H7 (cell line): ENCODE measurements at places on chromosomes 12 and 14. TPM values are rescaled to one million over a fixed set of nuclear protein-coding genes. Genes with fewer than 3 reads are reported as not detected.

GRCh38 chr14:94797887-94798286 lies 28.0 kb upstream of the GSC start:
- DNase-seq, result no peak

DNA sequence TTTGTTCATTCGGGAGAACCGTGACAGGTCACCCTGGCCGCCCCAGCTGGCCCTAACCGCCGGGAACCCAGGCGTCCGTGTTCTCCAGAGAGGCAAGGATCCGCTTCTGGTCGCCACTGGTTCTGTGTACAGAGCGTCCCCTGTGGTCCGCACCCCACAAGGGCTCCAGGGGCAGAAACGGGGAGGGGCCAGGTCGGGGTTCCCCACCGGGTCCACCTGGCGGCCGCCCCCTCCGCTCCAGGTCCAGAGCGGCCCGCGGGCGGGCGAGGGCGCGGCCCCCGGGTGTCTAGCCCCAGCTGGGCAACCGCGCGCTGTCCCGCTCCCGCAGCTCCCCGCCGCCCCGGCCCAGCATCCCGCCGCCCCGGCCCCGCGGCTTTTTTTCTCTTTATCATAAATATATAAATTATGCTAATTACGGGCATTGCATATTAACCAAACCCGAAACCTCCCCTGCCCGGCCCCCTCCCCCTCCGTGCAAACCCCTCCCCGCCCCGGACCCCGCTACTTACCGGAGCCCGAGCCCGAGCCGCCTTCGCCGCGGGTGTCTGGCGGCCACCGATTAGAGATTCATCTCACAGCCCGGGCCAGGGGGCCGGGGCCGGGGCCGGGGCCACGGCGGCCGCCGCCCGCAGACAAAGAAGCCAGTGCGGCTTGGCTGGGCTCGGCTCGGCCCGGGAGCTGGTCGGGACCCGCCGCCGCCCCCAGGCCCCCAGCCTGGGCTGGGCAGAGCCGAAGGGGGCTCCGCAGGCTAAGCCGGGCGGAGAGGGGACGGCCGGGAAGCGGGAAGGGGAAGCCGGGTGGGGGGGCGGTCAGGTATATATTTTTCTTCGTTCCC lies 512 bp downstream of the POU6F1 start:
- DNase-seq, result peak; percentile 94

GRCh38 chr12:52495389-52495788 lies 2.3 kb upstream of the KRT6A start:
- DNase-seq, result peak; percentile 61

- no peak for DNase-seq
Observed at GRCh38 chr14:77889971-77890442, 90.1 kb downstream of the ADCK1 start.

- DNase-seq, result no peak
Observed at GRCh38 chr14:69049675-69050074, 70.6 kb upstream of the ACTN1 start.

- no peak for DNase-seq
Observed at GRCh38 chr12:52806821-52807543, 6.9 kb downstream of the KRT4 start.

GRCh38 chr12:44296624-44297197 lies 460.8 kb downstream of the TMEM117 start:
- no peak for DNase-seq

DNA sequence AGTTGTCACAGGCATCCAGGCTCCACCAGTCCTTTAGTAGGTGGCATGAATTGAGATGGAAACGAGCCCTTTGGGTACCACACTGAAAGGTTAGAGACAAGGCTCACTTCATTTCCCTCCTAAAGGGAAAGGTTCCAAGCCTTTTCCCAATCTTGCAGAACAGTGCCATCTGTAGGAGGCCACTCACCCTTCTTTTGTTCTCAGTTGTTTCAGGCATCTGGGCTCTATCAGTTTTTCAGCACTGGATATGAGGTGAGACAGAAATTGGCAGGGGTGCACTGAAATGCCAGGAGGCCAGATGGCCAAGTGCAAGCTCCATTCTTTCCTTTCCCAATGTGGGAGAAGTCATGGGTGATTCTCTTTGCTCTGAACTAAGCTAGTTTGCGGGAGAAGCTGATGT lies 15.2 kb downstream of the FBXO33 start:
- peak; percentile 26 for DNase-seq

- peak; percentile 11 for DNase-seq
Observed at GRCh38 chr12:114402084-114402717, 3.7 kb downstream of the TBX5 start.

- no peak for DNase-seq
Observed at GRCh38 chr14:71557351-71557750, 374.9 kb upstream of the RGS6 start.

GRCh38 chr12:132346471-132347175 lies 17.2 kb upstream of the GALNT9 start:
- no peak for DNase-seq

GRCh38 chr12:130645751-130646150 lies 70.3 kb downstream of the RIMBP2 start:
- DNase-seq, result no peak

SLC10A1 gene
- total RNA-seq, result not detected in 2 replicates

NFATC4 gene
- total RNA-seq, result 12.2 and 28.3 TPM in 2 replicates

CIROP gene
- total RNA-seq, result 0.42 TPM in 1 of 2 replicates, not detected in the other

CCDC38 gene
- total RNA-seq, result not detected in 2 replicates

DRAM1 gene
- 1.0 and 1.6 TPM in 2 replicates for total RNA-seq

TROAP gene
- total RNA-seq, result 46.1 and 48.0 TPM in 2 replicates
